Mucosa of descending colon (tissue), 3 donors: ENCODE measurements at places on chromosomes 6 and 20.

DNA sequence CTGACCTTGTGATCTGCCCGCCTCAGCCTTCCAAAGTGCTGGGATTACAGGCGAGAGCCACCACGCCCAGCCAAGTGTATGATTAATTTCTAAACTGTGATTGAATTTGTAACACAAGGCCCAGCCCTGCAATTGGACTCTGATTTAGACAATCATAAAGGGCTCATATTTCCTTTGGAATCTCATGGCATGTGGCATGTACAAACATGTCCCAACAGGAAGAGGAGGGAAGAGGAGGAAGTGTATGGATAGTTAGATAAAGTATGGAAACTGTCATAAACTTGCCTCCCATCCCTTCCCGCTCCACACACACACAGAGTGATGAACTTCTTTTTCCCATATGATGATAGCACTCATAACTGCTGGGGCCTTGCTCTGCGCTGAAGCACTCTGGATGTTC is 27.2 kb upstream of the QKI start:
- no peak for DNase-seq

DNA sequence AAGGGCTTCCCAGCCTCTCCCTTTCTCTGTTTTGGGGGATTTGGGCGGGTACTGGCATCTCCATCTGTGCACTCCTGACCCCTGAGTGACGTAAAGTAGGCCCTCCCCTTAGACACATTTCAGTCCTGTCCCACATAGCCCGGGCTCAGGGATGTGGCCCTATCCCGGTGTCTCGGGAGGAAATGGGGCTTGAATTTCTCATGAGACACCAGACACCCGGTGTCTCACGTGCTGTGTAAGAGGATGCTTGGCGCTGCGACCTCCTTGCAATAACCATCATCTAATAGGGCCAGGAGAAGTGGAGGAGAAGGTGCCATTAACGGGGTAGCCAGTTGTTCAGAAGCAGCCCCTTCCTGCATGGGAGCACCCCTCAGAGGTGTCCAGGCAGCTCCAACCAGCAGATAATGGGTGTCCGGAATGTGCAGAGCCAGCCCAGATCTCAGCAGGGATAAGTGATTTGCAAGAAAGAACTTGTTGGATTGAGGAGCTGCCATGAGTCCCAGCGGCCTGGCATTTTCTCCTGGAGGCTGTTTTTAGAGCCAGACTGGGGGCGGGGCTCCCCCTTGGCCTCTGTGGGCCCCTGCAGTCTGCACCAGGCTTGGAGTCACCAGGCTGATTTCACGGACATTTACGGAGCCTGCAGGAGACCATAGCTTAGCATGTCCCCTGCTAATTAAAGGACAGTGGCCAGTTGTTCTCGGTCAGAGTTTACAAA is 372.0 kb downstream of the PREX1 start:
- DNase-seq = no peak

GRCh38 chr6:91796603-91797002 is 1209.7 kb upstream of the MAP3K7 start:
- no peak for DNase-seq

GRCh38 chr20:48398506-48399449 is 429.0 kb downstream of the PREX1 start:
- DNase-seq = no peak

- no peak for DNase-seq
These were observed 82.7 kb upstream of the EPB41L1 start for GRCh38 chr20:36071848-36072247.

DNA sequence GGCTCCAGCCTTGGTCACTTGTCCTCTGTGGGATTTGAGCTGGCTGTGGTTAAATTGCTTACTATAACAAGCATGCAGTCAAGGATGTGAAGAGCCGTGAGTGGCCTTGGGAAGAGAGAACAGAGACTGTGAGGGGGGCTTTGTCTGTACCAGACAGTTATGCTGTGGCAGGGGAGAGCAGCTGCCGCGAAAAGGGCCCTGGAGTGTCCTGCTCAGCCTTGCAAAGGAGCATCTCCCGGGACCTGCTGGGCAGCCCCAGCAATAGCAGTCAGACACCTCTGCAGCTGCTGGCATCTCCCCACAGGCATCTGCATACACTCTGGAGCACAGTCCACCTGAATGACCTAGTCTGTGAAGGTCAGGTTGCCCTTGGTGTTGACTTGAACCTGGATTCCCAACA is 6.3 kb downstream of the EBF4 start:
- DNase-seq = no peak

DNA sequence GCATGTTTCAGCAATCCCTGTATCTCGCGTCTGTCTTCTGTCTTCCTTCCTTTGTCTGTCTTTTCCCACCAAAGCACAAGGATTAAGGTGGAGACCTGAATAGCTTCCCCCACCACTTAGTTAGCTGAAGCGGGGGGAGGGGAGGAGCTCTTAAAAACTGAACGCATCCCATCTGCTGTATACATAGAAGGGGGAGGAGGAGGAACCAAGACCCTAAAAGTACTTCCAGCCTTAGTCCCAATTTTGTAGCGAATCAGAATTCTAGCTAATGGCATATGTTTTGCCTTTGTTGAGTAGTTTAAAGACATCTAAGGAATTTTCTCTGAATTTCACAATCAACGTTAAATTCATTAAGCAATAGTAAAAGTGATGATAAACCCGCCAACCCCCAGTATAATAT is 47.9 kb downstream of the GNAS start:
- no peak for DNase-seq

GRCh38 chr6:51129043-51129442 is 310.4 kb downstream of the TFAP2B start:
- DNase-seq = no peak

DNA sequence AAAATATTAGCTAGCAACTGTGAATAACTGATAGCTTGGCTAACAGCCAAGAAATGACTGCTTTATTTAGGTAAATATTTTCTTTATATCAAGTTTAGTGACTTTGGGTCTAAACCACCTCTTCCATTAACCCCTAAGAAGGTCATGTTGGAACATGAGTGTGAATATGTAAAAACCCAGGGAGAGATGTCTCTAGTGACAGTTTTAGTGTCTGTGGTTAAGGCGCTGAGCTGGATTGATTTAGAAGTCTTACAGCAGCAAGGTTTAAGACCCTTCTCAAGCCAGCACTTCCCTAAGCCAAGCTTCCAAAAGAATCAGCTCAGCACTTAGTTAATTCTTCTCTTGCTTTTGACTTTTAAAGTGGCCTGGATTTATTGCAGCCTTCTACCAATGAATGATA is 11.4 kb upstream of the SIRT5 start:
- no peak for DNase-seq

DNA sequence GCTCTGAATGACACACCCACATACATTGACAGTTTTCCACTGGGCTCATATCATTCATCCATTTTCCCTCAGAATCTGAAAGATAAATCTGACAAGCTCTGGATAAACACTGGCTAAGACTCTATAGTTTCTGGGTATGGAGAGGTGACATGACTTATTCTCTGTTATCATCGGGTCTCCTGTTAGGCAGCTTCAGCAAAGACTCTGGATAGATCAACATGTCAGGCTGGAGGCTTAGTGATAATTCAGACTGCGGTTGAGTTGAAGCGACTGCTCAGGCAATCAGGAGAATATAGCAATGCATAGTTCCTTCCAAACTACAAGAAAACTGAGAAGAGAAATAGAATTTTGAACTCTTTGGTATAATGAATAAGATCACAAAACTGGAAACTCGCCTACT is 394.6 kb downstream of the CBLN4 start:
- DNase-seq = no peak

DNA sequence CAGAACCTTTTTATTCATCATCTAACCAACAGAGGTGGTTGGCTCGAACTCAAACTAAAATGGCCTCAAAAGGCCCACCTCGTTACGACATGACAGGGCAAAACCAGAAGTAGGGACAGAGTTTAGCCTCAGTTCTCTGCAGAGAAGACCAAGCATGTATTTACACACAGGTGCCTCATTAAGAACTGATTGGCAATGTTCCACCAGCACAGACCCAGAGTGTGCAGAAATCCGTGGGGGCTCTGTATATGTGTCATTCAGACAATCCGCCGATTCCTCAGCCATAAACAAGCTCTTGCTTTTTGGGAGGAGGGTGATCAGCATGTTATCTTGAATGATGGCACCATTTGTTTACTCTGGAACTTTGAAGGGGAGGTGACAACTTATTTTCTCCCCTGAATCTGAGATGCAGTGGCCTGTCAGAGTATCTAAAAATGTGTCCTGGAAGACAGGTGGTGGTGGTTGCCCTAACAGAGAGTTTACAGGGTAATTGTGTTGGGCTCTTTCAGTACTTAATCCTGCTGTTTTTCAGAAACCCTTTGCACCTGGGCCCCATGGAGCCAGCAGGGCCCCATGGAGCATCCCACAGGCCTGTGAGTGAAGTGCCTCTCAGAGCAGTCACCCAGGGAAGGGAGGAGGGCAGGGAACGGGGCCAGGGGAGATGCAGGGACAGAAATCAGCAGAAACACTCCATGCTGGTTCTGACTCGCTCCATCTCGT is 29.1 kb upstream of the C20orf203 start:
- no peak for DNase-seq

DNA sequence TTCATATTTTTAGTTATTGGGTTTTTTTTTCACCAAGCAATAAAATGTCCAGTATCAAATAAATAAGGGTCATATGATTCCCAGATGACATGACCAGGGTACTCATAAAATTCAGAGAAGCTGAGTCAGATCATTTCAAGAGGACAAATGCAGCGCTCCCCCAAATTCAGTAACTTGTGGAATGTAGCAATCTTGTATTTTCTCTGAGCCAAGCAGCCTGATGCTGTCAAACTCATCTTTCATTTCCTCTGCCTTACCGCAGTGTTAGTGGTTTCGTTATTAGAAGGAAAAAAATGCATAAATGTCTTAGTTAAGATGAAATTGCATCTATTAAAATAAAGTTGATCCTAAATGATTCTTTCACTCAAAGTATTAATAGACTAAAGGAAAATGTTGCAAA is 57.8 kb upstream of the EDN1 start:
- DNase-seq = no peak

GRCh38 chr6:10690651-10691445 is 3.6 kb downstream of the C6orf52 start:
- DNase-seq = no peak

- no peak for DNase-seq
These were observed 119.9 kb downstream of the INSM1 start for GRCh38 chr20:20487811-20488210.

GRCh38 chr6:74277777-74278186 is 581.8 kb downstream of the CD109 start:
- DNase-seq = no peak

DNA sequence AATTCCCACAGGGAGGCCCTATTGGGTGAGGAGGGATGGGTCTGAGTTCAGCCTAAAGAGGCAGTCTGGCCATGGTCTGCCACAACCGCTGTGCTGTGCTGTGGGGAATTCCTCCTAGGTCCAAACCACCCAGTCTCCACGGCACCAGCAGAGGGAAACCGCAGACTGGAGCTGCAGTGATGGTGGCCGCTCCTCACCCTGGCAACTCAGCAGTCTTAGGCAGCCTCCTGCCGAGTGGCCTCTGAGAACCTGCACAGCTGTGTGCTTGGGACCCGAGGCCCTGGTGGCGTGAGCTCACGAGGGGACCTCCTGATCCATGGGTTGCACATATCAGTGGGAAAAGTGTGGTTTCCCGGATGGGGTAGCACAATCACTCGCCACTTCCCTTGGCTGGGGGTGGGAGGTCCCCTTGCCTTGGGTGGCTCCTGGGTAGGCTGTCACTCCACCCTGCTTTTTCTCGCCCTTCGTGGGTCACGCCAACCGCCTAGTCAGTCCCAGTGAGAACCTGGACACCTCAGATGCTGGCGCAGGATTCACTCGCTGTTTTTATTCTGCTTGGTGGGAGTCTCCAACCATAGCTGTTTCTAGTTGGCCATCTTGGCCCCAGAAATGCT is 242.2 kb downstream of the CDH26 start:
- DNase-seq = no peak

DNA sequence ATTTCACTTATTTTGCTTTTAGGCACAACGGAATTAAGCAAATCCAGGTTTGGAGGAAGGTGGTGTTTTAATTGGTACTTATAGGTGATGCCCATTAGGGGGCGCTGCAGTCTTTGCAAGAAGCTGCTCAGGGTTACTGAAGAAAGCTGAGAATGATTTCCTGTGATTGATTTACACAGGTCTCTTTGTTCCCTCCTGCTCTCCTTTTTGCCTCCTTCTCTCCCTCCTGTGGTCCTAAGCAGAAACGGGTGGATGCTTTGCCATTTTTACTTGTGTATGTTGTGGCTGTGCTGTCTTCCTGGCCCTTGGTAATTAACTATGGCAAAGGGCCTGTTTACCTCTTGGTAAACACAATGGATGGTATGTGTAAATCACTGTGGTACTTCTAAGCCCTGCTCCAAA is 97.8 kb downstream of the ANKS1A start:
- DNase-seq = no peak

DNA sequence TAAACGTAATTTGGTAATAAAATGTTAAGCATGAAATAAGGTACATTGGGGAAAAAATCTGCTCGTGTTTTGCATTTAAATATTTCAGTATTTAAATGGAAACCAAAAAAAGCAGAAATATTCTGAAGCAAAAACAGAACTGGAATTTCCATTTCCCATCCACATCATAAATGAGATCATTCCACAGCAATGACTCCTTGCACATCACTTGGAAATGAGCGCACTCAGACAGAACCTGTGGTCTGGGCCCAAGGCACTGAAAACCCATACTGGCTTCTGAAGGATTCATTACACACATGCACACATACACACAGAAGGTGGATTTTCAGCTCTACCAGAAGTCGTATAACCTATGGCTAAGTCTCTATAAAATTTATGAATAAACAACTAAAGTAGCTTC is 174.8 kb downstream of the IBTK start:
- no peak for DNase-seq

GRCh38 chr6:57242505-57242904 is 20.4 kb upstream of the RAB23 start:
- no peak for DNase-seq

GRCh38 chr20:49747707-49748524 is 34.2 kb upstream of the B4GALT5 start:
- peak; percentile 71 for DNase-seq

- no peak for DNase-seq
These were observed 39.5 kb upstream of the STXBP5 start for GRCh38 chr6:147164761-147165160.

DNA sequence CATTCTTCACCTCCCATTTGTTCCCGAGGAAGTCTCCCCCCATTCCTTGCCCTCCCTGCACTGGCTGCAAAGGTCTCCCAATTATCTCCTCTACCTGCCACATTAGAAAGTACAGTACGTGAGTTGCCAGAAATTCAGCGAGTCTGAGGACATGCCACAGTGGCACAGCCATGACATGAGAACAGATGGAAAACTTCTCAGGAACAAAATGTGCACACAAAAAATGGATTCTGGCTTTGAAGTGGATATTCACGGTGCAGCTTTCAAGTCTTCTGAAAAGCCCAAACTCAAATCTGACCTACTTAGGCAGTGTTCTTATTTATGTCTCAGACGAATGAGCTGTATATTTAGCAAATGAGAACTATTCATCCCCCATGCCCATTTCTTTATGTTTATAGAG is 269.1 kb upstream of the ARID1B start:
- DNase-seq = no peak
